ENCODE measurements at places on chromosomes 6 and 20. TPM values are rescaled to one million over a fixed set of nuclear protein-coding genes. Genes with fewer than 3 reads are reported as not detected.
A peak's percentile ranks its signal among the peaks of the same experiment; 100 is the strongest.

SHLD1 gene
- total RNA-seq, result 3.4 TPM

- no peaks in the 10 kb centered on the region for H3K36me3 ChIP-seq
- H3K27me3 ChIP-seq, result no peaks in the 10 kb centered on the region
- no peak overlapping the region for H3K4me3 ChIP-seq
- no peak for DNase-seq
- no peaks in the 10 kb centered on the region for H3K4me1 ChIP-seq
These were observed 754.8 kb downstream of the QKI start for GRCh38 chr6:164169355-164169754.

DNA sequence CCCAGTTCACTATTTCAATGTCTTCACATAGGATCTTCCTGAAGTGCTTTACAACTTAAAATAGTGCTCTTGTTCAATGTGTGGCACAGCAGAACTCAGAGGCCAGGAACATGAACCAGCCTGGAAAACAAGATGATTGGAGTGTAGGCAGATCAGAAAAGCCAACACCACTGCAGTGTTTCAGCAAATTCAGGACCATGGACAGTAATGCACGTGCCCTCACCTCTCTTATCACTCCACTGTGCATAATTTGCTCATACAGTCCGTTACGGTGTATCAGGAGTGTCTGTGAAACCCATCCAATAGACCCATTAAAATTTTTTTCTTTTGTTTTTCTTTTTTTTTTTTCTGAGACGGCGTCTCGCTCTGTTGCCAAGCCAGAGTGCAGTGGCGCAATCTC, 27.6 kb upstream of the HACE1 start:
- H3K4me1 ChIP-seq, result no peaks in the 10 kb centered on the region
- no peaks in the 10 kb centered on the region for H3K27me3 ChIP-seq
- H3K4me3 ChIP-seq, result no peak overlapping the region
- H3K36me3 ChIP-seq, result no peaks in the 10 kb centered on the region
- peak; percentile 83 for DNase-seq
- H3K27ac ChIP-seq, result no peak overlapping the region

GRCh38 chr20:32357375-32357868, 709 bp upstream of the ASXL1 start:
- no peaks in the 10 kb centered on the region for H3K36me3 ChIP-seq
- peak overlapping the region; percentile 29 for H3K4me3 ChIP-seq
- peak overlapping the region; percentile 61 for H3K27ac ChIP-seq
- peak; percentile 54 for DNase-seq
- H3K27me3 ChIP-seq, result no peaks in the 10 kb centered on the region

GRCh38 chr20:38961530-38962043, 557 bp upstream of the DHX35 start:
- peak overlapping the region; percentile 78 for H3K4me3 ChIP-seq
- peaks cover 6% of the 10 kb centered on the region for H3K4me1 ChIP-seq

SAPCD1 gene
- total RNA-seq, result 11.6 TPM

DNA sequence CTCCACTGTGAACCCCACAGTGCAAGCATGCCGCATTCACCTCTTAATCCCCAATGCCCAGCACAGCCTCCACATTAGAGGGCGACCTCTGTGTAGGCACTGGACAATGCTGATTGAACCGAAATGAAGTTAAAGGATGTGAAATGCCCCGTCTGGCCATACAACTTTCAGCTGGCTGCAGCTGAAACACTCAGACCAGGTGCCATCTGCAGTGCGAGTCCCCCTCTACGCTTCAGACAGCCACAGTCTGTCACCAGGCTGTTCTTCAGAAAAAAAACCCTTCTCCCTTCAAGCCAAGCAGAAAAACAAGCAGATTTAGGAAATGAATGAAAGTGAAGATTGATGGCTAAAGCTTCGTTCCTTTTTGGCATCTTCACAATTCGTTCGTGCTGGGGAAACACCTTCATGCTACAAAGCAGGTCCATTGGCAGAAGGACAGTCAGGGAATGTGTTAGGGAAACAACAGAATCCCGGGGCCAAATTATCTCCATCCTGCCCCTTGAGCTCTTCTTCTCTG, 44.7 kb downstream of the TNFAIP3 start:
- H3K27me3 ChIP-seq, result no peaks in the 10 kb centered on the region
- no peak for DNase-seq
- H3K4me1 ChIP-seq, result no peaks in the 10 kb centered on the region
- H3K27ac ChIP-seq, result no peak overlapping the region
- H3K36me3 ChIP-seq, result no peaks in the 10 kb centered on the region
- no peak overlapping the region for H3K4me3 ChIP-seq

GRCh38 chr6:44190715-44191114, 26.0 kb upstream of the MYMX start:
- H3K27me3 ChIP-seq, result no peaks in the 10 kb centered on the region
- no peak overlapping the region for H3K4me3 ChIP-seq
- no peaks in the 10 kb centered on the region for H3K4me1 ChIP-seq
- H3K36me3 ChIP-seq, result no peaks in the 10 kb centered on the region

DNA sequence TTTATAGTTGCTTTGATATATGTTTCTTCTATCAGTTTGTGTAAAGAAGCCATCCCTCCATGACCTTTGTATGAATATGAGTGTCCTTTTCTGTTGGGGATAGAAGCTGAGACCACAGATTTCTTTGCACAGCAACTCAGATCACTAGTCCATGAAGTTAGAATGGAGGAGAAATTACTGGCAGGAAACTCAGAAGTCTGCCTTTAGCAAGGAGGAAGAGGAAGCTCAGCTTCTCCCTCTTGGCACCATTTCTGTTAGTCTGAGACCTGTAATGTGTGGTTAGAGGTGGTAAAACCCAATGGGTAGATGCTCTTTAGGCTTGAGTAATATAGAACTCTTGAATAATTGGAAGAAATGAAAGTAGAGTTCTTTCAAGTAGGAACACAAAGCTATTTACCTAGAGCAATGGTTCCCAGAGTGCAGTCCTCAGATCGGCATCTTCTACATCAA, 995.3 kb upstream of the FLRT3 start:
- H3K27me3 ChIP-seq, result no peaks in the 10 kb centered on the region
- no peak overlapping the region for H3K27ac ChIP-seq
- H3K36me3 ChIP-seq, result no peaks in the 10 kb centered on the region
- peaks cover 9% of the 10 kb centered on the region for H3K4me1 ChIP-seq

DNA sequence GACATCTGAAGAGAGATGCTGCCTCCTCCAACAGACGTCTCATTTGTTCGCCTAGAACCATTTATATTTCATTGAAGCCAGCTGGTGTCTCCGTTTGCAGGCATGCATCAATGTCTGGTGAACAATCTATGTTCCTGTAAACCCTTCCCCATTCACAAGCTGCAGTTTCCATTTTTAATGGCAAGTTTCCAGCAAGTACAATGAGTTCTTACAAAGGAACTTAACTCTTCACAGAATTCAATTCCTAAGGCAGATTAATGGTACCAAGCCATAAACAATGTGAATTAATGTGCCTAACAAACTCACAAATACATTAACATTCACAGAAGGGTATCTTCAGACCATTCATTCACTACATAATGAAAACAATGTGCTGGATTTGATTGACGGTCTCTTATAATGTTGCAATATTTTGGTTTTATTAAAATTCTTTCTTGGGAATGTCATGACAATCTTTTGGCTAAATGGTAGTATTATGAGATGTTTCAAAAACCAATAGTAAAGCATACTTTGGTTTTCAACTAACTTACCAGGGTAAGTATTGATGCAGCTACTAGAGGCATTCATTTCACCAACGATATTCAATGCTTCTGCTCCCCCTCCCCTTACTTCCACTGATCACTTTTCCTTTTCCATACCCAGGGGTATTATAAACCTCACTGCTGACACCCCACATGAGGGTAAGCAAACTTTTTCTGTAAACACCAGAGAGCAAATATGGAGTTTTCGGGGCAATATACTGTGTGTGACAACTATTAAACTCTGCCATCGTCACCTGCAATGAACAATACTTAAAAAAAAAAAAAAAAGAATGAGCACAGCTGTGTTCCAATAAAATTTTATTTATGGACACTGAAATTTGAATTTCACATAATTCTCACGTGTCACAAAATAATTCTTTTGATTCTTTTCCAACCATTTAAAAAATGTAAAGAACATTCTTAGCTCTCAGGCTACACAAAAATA, 4.2 kb downstream of the AKIRIN2 start:
- H3K4me3 ChIP-seq, result peak overlapping the region; percentile 96
- no peak overlapping the region for H3K27ac ChIP-seq
- H3K4me1 ChIP-seq, result peaks cover 18% of the 10 kb centered on the region

PSORS1C1 gene
- total RNA-seq, result not detected

DNA sequence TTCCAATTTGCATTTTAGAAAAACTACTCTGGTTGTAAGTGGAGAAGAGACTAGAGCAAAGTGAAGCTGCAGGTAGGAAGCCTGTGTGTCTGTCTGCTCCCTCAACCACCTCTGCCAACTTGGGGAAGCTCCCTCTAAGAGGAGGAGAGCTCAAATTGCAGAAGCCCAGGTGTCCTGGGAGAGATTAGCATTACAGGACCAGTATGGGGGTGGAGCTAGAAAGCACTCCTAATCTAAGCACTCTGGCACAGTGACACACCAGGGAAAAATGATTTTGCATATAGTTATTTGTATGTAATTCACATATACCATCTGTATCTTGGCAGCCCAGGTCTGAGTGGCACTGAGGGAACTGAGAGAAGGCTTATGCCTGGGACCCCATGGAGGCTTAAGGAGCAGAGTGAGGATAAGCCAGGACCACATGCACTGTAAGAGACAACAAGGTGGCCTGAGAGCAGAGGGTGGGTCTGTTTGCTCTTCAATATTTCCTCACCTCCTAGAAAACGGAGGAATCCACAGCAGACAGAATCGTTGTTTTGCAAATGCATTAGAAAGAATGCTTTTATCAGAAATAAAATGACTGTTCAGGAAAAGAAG, 13.6 kb downstream of the GSTA2 start:
- no peak overlapping the region for H3K4me3 ChIP-seq
- no peak overlapping the region for H3K27ac ChIP-seq
- H3K4me1 ChIP-seq, result no peaks in the 10 kb centered on the region
- no peaks in the 10 kb centered on the region for H3K27me3 ChIP-seq
- no peaks in the 10 kb centered on the region for H3K36me3 ChIP-seq

DNA sequence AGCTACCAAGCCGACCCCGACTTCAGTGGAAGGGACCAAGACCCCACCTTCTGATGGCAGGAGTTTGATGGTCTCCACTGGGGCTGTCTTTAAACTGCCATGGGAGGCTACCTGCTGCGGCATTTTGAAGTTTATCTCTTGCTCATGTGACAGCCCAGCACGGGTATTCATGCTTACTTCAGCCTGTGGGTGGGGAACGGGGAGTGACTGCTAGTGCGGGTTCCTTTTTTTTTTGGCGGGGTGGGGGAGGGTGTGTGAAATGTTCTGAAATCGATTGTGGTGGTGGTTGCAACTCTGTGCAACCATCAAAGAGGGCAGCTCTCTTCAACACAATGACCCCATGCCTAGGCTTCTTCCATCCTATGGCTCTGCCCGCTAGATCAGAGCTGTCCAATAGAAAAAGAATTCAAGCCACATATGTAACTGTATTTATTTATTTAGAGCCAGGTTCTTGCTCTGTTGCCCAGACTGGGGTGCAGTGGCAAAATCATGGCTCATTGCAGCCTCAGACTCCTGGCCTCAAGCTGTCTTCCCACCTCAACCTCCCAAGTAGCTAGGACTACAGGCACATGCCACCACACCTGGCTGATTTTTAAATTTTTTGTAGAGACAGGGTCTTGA, 53.7 kb downstream of the PPP1R16B start:
- no peak for DNase-seq
- no peak overlapping the region for H3K4me3 ChIP-seq
- no peaks in the 10 kb centered on the region for H3K4me1 ChIP-seq

- H3K4me1 ChIP-seq, result no peaks in the 10 kb centered on the region
- no peak overlapping the region for H3K27ac ChIP-seq
- no peak for DNase-seq
- H3K4me3 ChIP-seq, result no peak overlapping the region
- H3K27me3 ChIP-seq, result peaks cover 2% of the 10 kb centered on the region
- H3K36me3 ChIP-seq, result no peaks in the 10 kb centered on the region
These were observed 125.6 kb downstream of the FOXC1 start for GRCh38 chr6:1735239-1735803.

- no peak overlapping the region for H3K27ac ChIP-seq
- peak; percentile 48 for DNase-seq
- H3K4me3 ChIP-seq, result no peak overlapping the region
- no peaks in the 10 kb centered on the region for H3K4me1 ChIP-seq
These were observed 597.9 kb downstream of the COL12A1 start for GRCh38 chr6:74607934-74608333.

GRCh38 chr6:1838604-1839213, 229.0 kb downstream of the FOXC1 start:
- no peak overlapping the region for H3K4me3 ChIP-seq
- peaks cover 2% of the 10 kb centered on the region for H3K27me3 ChIP-seq
- H3K27ac ChIP-seq, result no peak overlapping the region
- no peak for DNase-seq
- H3K36me3 ChIP-seq, result no peaks in the 10 kb centered on the region

GRCh38 chr20:59573837-59574236, 30.5 kb upstream of the PHACTR3 start:
- H3K4me3 ChIP-seq, result no peak overlapping the region
- peaks cover 42% of the 10 kb centered on the region for H3K27me3 ChIP-seq
- H3K27ac ChIP-seq, result no peak overlapping the region
- DNase-seq, result no peak
- no peaks in the 10 kb centered on the region for H3K36me3 ChIP-seq

ZSCAN16 gene
- 10.3 TPM for total RNA-seq

- no peak overlapping the region for H3K4me3 ChIP-seq
- H3K4me1 ChIP-seq, result no peaks in the 10 kb centered on the region
- H3K27me3 ChIP-seq, result peaks cover 52% of the 10 kb centered on the region
- no peak for DNase-seq
- no peaks in the 10 kb centered on the region for H3K36me3 ChIP-seq
- no peak overlapping the region for H3K27ac ChIP-seq
These were observed 7.5 kb upstream of the GLP1R start for GRCh38 chr6:39041072-39041471.

DNA sequence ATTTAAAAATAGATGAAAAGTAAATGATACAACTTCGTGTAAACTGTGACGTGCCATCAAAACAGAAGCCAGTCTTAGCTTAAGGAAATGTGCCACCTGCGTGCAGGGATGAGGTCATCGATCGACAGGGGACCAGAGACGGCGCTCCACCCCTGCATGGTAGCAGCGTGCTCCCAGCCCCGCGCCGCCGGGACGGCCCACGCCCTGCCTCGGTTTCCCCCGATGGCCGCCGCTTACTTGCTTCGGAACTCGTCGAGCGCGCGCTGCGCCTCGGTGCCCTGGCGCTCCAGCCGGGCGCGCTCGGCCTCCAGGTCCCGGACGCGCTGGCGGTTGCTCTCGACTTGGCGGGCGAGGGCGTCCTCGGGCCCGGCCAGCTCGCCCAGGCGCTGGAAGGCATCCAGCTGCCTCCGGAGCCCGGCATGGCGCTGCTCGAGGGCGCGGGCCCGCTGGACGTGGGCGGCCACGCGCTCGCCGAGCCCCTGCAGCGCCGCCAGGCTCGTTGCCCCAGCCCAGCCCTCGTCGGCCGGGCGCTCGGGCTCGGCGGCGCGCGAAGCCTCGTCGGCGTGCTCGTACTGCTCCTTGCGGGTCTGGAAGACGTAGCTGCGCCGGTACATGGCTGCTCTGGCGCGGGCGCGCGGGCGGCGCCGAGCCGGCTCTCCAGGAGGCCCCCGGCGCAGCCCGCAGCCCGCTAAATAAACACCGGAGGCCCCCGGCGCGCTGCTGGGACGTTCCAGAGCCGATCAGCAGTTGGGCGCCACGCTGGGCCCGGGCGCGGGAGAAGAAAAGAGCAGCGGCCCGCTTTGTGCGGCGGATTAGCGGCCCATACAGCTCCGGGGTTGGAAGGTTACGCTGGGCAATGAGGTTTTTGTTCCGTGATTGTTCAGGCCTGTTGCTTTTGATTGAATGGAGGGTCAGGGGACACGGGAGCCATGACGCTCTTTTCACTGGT, at the start of gene BFSP1:
Gene BFSP1 (minus strand): TSS at position 664 of the 949 bp plus-strand sequence. CDS start 50 bp downstream, at position 614.
- no peaks in the 10 kb centered on the region for H3K27me3 ChIP-seq
- peak; percentile 80 for DNase-seq
- H3K4me3 ChIP-seq, result peak within 1 kb of the TSS; percentile 33
- H3K36me3 ChIP-seq, result no peaks in the 10 kb centered on the region
- H3K4me1 ChIP-seq, result peaks cover 10% of the 10 kb centered on the region

ARMC12 gene
- total RNA-seq, result 4.1 TPM
